ENCODE measurements at places on chromosomes 3 and 15.

GRCh38 chr15:31347981-31348803, 21.6 kb downstream of the KLF13 start:
- DNase-seq: no peak

GRCh38 chr3:182738583-182739411, 54.5 kb upstream of the ATP11B start:
- DNase-seq: no peak

- DNase-seq: peak; percentile 50
Measured at GRCh38 chr3:14780927-14781507, 37.7 kb upstream of the FGD5 start.

- no peak for DNase-seq
Measured at GRCh38 chr3:9146367-9147071, 102.9 kb downstream of the SRGAP3 start.

DNA sequence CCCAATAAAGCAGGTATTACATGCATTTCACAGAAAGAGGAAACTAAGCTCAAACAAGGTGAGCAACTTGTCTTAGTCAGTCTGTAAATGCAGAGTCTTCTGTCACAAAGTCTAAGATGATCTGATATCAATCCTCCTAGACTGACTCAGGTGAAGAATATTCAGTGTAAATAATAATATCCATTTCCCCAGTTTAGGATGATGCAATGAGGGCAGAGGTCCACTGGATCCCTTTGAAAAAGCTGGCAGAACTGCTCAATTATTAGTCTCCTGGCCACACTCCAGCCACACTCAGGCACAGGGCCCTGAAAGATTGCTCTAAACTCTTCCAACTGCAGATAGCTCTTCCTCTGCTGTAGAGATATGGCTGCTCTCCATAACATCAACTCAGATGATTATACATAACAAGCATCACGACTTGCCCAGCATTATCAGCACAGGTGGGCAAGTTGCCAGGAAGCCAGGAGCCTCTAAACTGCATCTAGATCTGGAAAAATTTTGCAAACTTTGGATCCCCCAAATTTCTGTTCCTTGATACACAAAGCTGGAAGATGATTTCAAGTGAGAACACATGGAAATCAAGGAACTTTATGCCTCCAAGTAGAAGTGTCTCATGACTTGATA, 129.8 kb upstream of the CPNE4 start:
- DNase-seq: no peak
